ENCODE measurements at places on chromosomes 4 and X.

- DNase-seq, result no peak
Observed at GRCh38 chr4:152077582-152077981, 316.8 kb upstream of the GATB start.

- DNase-seq, result no peak
Observed at GRCh38 chr4:171742436-171742835, 70.8 kb upstream of the GALNTL6 start.

DNA sequence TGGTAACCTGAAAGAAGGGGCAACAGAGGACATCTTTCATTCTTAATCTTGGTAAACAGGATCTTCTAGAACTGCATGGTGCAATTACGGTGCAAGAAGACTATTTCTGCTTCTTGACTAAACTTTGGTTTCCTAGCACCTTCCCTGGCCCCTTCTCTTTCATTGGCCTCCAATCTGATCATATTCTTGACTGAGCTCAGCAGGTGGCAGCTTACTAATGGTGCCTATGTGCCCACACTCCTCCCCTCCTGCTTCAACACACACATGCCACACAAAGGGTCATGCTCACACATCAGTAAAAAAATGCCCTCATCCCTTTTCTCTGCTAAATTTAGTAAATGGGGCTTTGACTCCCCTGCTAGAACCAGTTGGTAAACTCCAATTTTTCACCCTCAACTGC is 400.5 kb upstream of the MAOA start:
- no peak for DNase-seq

DNA sequence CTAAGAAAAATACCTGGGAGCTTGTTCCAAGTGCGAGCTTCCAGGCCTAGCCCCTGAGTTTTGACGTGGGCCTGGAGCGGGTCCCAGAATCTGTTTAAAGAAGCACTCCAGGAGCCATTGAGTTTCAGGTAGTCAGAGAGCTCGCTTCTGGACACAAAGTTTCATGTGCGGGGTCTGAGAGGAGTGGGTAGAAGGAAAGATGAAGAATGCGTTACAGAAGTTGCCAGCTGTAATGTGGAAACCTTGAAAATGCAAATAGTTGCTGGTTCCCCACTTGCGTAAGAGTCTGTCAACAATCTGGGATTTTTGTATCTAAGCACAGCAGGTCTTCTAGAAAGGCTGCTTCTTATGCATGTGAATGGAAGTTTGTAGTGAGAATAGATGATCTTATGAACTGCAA is 77.5 kb upstream of the CLCN4 start:
- DNase-seq, result no peak

- DNase-seq, result no peak
Observed at GRCh38 chr4:20445933-20446723, 194.4 kb downstream of the SLIT2 start.

GRCh38 chr4:8227771-8228318 is 28.8 kb downstream of the SH3TC1 start:
- no peak for DNase-seq

DNA sequence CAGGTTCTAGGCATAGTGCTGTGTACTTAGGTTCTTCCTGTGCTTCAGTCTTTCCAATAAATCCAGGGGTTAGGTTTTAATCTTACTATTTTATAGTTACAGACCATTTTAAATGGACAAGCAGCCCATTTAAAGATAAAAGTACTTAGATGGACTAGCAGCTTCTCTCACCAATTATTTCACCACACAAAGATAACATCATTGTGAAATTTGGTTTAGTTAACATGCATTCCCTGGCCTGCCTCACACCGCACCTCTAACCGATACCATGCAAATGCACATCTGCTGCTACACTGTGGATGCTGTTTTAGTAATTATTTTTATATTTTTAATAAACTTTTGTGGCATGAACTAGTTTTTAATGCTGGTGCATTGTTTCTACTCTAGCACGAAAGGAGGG is 252.6 kb downstream of the RAPGEF2 start:
- no peak for DNase-seq

DNA sequence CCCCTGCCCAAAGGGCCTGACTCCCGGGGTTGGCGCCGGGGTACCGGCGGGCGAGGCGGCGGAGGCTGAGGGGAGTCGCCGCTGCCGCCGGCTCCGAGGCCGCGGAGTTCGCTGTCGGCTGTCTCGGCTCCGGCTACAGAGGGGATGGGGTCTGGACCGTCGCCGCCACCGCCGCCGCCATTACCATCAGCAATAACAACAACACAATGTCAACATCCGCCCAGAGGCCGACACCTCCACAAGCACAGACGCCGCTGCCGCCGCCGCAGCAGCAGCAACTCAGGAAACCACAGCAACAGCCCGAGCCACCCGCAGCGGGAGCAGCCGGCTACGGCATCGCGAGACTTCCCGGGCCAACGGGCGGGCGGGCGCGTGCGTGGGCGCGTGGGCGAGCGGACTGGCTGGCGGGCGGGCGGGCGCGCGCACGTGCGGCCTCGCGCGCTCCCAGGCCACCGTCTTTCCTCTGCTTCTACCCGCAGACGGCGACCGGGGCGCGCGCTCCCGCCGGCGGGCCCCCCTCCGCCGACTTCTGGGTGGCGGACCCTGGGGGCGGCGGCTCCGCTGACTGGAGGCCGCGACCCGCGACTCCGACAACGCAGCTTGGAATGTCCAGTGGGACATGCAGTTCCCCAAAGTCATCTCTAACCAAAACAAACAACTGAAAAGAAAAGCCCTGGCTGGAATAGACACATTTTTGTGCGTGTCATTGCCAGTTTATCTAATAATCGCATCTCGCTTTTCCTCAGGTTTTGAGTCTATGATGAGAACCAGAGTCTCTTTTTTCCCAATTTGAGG is at the start of gene CHIC2:
Gene CHIC2 (minus strand): TSS at position 289 of the 795 bp plus-strand sequence. CDS start 305 bp downstream, outside the sequence.
- DNase-seq, result peak; percentile 86

- no peak for DNase-seq
Observed at GRCh38 chr4:8291701-8292477, 22.3 kb downstream of the HTRA3 start.

Measured in GM18507 (cell line).